CD4-positive, alpha-beta T cell treated with Interleukin-15 for 1 hour (primary cell): ENCODE measurements at places on chromosomes 1 and 21.
A peak's percentile ranks its signal among the peaks of the same experiment; 100 is the strongest.

- no peak for DNase-seq
These were observed 72.1 kb upstream of the ZBTB40 start for GRCh38 chr1:22379566-22379965.

DNA sequence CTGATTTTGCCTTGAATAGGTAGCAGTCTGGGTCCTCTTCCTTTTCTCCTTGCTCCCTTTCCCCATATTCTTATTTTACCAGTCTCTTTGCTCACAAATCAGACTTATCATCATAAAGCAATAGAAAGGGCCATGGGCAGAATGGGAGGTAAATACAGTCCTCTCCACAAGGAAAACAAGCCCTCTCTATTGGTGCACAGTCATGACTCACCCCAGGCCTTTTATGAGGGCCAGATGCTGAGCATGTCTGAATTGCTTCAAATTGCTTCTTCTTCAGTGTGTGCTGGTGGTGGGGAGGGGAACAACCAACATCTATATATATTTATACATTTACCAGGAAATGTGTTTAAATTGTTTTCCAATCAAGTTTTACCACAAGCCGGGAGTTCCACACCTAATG, 75.2 kb downstream of the GFI1 start:
- no peak for DNase-seq

GRCh38 chr1:230268371-230269170, 157.6 kb downstream of the PGBD5 start:
- DNase-seq = no peak

DNA sequence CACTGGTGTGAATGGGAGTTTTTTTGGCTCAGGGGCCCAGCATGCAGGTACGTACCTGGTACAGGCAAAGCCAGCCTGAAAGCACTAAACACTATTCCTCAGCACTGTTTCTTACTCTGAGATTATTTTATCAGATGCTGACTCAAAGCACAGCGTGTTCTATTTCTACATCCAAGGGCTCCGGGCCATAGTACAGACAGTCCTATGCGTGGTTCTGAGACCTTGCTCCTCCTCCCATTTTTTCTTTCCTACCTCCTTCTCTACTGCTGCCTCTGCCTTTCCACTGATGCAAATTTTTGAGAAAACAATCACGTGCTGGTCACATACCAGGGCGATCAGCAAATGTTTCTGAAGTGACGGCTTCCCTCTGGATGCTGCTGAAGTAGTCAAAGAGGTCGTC, 36.3 kb downstream of the PDPN start:
- no peak for DNase-seq

- DNase-seq = no peak
These were observed 25.3 kb downstream of the NADK start for GRCh38 chr1:1752636-1753606.

DNA sequence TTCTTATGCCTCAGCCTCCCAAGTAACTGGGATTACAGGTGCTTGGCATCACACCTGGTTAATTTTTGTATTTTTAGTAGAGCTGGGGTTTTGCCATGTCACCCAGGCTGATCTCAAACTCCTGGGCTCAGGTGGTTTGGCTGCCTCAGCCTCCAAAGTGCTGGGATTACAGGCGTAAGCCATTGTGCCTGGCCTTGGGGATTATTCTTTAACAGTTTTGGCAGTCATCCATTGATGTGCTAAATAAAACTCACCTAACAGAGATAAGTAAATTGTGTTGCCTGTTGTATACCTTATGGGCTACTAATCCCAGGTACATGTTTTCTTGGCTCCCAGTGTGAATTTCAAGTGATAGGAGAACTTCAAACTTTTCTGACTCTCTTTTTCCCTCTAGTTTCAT, 35.2 kb upstream of the PDE4B start:
- DNase-seq = no peak

GRCh38 chr1:95133687-95134086, 16.5 kb downstream of the TLCD4 start:
- DNase-seq = no peak

DNA sequence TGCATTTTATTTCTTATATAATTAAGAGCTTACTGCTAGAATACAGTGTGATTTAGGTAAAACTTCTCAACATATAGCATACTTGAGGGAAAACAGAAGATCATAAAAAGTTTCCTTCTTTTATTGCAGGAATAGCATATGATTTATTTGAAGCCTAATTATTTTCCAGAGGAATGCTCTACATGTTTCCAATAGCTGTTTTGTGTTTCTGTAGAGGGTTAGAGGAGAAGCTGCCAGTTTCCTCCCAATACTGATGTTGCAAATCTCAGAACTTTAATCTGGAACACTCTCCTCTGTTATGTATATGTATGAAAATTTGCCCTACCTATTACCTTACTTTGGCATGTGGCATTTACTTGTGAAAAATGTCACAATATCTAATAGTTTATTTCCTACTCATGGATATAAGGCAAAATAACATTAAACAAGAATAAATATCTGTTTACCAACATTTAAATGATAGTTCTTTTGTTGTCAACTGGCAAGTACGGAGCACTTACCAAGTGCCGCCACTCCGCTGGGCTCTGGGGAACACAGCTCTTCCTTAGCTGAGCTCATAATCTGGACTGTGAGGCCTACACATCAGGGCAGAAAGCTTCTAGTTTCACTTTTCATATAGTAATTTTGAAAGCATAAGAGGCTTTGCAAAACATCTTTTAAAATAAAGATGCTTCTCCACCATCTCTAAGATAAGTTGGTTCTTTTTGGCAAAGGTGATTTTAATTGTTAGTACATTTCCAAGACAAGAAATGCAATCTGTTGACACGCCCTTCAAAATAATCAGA, 239.8 kb upstream of the C1orf105 start:
- DNase-seq = peak; percentile 44

GRCh38 chr1:187817782-187818181, 989.0 kb downstream of the PLA2G4A start:
- DNase-seq = no peak

DNA sequence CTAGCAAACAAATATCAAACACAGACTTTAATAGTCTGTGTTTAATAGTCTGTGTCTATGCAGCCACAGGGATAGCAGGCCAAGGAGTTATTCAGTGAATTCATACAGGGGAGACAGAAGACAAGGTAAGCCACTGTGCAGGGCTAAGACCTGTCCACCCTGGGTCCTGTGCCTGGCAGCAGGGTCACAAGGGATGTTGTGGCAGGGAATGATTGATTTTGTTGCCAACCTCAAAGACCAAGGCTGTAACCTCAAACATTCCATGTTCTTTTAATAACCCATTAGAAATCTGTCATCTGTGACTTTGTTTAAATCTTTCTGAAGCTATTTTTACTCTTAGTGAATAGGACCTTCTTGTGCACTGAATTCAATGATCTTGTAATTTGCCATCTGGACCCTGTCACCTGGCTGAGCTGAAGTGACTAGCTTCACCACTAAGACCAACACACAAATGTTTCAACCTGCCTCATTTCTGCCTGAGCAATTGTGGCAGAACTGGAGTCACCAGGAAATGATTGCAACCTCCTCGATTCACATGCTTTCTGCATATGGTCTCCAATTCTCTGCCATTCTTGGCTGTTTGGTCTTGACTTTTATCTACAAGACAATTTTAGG, 154.2 kb downstream of the ASTN1 start:
- DNase-seq = no peak

DNA sequence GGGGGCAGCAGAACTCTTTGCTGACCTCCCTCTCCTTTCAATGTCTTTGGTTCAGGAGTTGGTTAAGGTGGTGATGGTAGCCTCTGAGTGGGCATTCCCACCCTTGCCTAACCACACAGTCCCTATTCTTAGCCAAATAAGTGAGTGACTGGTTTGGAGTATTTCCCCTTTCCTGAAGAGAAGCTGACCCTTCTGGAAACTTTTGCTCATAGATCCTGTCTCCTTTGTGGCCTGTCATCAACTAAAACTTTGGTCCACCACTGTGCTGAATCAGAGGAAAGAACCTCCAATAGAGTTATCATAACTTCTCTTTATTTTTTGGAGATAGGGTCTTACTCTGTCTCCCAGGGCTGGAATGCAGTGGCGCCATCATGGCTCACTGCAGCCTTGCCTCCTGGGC, 31.1 kb downstream of the C1orf21 start:
- no peak for DNase-seq

GRCh38 chr1:35929730-35930592, 944 bp upstream of the AGO3 start:
- DNase-seq = peak; percentile 45

GRCh38 chr1:83012950-83013349, 986.0 kb downstream of the TTLL7 start:
- DNase-seq = no peak

DNA sequence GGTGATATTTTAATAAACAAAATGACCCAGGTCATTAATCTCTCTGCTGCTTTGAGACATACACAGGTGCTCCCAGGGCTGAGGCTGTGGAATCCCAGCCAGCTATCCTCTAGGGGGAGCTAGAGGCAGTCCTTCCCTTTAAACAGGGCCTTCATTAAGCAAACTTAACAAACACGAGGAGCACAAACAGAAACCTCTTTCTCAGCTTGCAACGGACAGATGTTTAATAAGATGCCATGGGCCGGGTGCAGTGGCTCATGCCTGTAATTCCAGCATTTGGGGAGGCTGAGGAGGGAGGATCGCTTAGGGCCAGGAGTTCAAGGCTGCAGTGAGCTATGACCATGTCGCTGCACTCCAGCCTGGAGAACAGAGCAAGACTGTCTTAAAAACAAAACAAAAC, 106.7 kb downstream of the HIVEP3 start:
- DNase-seq = peak; percentile 54

DNA sequence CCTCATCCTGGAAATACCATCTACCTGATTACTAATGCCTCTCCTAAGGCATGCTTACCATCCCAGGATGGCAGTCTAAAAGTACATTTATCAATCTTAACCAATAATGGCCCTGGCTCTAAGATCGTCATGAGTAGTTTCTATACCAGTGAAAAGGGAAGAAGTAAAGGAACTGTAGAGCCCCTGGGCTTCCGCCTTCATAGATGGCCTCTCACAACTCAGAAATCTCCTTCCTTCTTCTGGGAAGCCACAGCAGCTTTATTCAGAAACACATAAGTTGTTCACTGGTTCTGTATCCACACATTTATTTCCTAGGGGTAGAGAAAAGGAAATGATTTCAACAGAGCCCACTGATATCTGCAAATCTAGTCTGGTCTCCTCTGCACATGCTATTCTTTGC, 41.0 kb upstream of the CD5L start:
- no peak for DNase-seq

DNA sequence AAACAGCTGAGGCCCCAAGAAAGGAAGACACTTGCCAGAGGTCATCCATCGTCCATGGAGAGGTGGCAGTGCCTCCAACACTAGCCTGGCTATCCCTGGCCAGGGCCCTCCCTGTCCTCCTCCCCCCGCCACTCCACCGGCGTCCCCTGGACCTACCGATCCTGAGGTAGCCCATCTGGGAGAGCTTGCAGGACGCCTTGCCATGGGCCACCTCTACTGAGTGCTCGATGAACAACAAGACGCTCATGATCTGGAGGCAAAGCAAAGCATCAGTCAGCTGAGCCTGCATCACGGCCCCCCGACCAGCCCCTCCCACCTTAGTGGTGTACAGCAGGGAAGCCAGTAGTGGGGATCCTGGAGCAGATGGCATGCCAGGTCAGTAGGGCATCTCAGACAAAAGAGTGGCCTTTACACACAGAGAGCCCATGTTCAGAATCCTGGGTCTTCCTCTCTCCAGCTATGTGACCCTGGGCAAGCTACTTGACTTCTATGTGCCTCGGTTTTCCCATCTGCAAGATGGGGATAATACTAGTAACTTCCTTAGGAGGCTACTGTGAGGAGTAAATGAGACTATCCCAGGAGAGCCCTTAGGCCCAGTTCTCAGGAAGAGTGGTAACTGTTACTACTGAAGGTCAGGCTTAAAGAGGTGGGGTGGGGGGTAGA, 15.1 kb downstream of the LAPTM5 start:
- DNase-seq = no peak

DNA sequence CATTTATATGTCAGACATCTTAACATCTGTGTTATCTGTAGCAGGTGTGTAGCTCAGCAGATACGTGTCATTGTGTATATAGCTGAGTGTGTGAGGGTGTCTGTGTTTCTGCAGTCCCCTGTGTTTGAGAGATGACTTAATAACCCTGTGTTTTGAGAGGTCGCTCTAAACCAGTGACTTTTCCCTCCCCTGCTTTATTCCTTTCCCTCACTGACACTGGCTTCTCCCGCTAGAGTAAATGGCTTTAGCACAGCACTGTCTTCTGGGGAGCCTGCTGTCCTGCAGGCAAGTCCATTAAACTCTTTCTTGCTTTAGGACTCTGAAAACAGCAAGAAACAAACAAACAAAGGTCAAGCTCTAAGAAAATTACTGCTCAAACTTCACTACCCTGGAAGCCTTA, 53.0 kb downstream of the VANGL1 start:
- DNase-seq = no peak

- no peak for DNase-seq
These were observed 18.8 kb downstream of the RNF115 start for GRCh38 chr1:145805057-145805456.

GRCh38 chr1:103461161-103462105, 64.1 kb upstream of the RNPC3 start:
- DNase-seq = no peak

DNA sequence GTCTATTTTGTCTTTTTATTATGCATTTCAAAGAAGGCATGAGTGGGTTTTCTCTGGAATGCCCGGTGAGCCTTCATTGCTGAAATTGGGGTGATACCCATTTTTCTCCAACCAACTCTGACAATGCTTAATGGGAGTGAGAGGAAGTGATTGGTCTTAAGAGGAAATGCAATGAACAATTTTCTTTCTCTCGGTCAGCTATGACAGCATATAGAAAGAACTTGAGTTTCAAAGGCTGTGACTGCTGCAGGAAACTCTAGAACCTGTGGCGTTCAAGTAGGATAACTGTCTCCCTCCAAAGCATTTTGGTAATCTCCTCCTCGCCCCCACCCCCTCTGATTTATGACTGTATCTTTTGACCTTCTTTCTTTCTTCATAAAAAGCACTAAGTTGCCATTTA, 155.9 kb downstream of the LYPLAL1 start:
- no peak for DNase-seq

DNA sequence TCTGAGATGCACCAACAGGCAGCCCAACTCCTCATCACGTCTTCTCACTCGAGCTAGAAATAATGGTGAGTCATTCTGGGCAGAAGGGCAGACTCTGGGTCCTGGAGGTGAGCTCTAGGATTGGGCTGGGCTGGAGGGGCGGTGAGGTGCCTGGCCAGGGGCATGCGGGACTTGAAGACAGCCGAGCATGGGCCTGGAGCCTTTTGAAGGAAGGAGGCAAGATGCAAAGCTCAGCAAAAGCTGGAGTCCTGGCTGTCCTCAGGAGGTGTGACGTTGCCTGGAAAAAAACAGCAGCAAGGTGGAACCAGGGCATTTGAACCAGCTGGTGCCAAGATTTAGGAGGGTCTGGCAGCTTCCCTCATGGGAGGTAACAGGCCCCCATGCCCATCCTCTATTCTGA, 712 bp downstream of the KCNA2 start:
- DNase-seq = no peak

GRCh38 chr1:96651517-96651916, 70.1 kb upstream of the PTBP2 start:
- DNase-seq = no peak

- DNase-seq = no peak
These were observed 190.2 kb downstream of the CAMTA1 start for GRCh38 chr1:6975331-6976043.
